Activated CD8-positive, alpha-beta T cell treated with anti-CD3 and anti-CD28 coated beads, Interleukin-2, amount 10 ng/mL, durations not matched to agents 7 days and 5 days (primary cell): ENCODE measurements at places on chromosomes 5 and 9. TPM values are rescaled to one million over a fixed set of nuclear protein-coding genes. Genes with fewer than 3 reads are reported as not detected.

GRCh38 chr5:74240783-74241750 is 399.5 kb downstream of the ENC1 start:
- DNase-seq: no peak

DNA sequence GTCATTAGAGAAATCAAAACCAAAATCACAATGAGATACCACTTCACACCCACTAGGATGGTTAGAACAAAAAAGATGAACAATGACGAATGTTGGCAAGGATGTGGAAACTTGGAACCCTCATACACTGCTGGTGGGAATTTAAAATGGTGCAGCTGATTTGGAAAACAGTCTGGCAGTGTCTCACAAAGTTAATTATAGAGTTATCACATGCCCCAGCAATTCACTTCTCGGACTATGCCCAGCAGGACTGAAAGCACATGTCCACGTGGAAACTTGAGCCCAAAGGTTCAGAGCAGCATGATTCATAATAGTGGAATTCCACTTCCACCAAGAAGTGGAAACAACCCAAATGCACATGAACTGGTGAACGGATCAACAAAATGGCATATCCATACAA is 85.0 kb upstream of the HRH2 start:
- no peak for DNase-seq

- no peak for DNase-seq
Observed at GRCh38 chr5:127398508-127398907, 107.9 kb downstream of the MEGF10 start.

DNA sequence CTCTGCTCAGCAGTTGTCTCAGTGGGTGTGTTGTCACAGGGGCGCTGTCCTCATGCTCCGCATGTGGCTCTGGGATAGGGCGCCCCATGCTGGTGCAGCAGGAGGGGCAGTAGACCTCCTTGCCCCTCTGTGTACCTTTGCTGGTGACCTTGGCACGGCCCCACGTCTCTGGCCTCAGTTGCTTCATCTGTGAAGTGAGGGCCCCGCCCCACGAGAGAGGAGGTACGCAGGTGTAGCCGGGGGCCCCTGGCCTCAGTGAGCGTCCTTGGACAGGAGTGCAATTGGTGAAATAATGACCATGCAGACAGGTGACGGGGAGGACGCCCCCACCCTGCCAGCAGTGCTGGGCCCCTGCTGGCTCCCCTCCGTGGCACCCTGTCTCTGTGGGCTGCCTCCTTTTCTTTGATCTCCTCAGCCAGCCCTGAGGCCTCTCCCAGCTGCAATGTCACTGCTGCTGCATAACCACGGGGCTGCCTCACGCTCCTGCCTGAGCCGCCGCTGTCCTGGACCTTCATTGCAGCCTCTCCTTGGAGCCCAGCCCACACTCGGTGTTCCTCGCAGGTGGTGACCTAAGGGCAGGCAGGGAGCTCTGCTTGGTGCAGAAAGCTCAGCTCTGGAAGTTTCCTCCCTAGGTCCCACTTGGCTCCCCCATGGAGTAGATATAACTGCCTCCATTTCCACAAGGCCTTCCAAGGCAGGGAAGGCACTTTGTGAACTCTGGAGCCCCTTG is 57.3 kb downstream of the PHF2 start:
- DNase-seq: no peak

DNA sequence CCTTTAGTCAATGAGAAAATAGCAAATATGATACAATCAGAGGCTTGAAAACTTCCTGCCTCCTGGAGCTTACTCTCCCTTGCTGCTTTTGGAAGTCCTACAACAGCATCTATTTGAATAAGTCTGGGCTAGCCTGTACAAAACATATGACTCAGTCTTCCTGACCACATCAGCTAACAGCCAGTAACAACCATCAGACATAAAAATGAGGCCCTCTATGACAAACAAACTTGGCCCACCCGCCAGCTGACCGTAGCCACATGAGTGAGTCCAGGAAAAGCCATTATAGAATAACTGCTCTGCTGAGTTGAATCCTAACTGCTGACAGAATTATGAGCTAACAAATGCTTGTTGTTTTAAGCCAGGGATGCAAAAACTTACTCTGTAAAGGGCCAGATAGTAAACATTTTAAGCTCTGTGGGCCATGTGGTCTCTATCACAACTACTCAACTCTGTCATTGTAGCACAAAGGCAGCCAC is 347.6 kb downstream of the PTPRD start:
- no peak for DNase-seq

GRCh38 chr9:22683700-22684075 is 237.1 kb downstream of the DMRTA1 start:
- DNase-seq: no peak

GRCh38 chr9:134914501-134914834 is 3.2 kb downstream of the FCN1 start:
- DNase-seq: no peak

- DNase-seq: no peak
Observed at GRCh38 chr9:16485160-16485559, 385.3 kb downstream of the BNC2 start.

The BTNL3 gene
- not detected for total RNA-seq

The OGN gene
- total RNA-seq: not detected
